HuH-7.5 (cell line): ENCODE measurements at places on chromosomes 7 and 10.

DNA sequence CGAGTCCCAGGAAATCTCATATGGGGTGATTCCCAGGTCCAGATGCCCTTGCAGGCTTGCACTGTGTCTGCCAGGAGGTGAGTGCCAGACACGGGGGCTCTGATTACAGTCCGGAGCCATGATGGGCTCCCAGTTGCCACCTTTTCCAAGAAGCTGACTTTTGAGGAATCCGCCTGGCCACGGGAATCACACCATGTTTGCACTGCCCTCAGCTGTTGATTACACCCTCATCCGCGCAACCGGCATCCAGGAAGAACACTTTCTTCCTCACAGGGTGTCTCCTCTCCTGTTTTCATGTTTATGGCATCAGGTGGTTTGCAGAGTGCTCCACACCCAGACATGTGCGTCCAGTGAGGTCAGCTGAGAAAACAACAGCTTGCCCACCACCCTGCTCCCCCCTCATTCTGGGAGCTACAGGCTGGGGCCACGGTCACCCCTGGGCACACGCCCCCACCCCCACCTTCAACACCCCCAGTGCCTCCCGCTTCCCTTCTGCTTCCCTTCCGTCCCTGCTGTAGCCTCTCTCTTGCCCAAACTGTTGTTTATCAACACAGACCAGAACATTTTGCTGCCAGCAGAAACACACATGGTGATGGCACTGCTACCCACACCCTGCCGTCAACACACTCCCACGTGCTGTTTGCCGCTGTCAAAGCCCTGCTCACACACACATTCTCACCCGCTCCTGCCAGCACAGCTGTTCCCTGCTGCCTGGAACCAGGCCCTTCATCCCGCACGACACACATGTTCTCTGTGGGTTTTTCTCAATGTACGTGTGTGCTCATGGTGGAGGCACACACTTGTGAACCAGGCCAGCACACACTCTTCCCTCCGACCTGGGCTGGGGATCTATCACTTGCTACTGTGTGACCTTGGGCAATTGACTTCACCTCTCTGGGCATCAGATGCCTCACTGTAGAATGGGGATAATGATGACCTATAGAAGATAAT, 35.8 kb downstream of the DDIT4 start:
- no peak for DNase-seq

GRCh38 chr10:125252937-125253336, 92.6 kb upstream of the CTBP2 start:
- DNase-seq, result no peak

DNA sequence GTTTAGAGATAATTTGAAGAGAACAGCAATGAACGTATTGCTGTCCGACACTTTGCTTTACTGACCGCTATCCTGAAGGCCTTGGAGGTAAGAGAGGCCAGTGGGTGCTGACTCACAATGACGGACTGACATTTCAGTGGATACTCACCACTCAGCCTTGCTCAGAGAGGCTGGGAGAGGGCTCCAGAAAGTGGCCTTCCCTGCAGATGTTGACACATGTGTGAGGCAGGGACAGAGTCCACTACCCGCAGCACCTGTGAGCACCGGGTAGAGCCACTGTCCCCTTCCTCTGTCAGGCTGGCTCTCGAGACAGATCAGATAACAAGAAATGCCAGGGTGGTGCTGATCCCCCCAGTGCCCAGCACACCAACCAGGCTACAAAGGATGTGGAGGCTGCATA, 75.0 kb downstream of the GPR26 start:
- DNase-seq, result no peak

DNA sequence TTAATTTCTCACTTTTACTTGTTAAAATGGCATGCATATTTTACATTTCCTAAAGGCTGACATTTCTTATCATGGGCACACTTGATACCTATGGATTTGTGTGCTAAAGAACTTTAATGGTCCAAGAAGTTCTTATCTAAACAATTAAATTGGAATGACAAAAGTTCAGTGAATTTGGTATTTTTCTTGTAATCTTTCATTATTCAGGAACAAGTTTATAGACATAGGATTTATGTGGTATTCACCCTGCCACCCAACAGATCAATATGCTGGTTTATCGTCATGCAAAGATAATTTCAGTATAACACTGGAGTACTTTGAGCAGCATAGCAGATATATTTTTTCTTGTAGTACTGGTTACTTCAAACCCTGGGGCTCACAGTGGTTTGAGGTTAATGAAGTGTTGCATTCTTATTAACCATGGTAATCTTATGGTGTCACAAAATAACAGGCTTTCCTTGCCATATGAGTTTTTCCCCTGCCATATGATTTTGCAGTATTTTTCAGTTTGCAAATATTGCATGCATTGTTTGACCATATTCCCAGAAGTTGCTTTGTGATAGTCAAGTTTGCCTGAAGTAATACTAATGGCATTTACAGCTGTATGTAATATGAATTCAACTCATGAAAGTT, 148.8 kb downstream of the PPP1R9A start:
- no peak for DNase-seq

DNA sequence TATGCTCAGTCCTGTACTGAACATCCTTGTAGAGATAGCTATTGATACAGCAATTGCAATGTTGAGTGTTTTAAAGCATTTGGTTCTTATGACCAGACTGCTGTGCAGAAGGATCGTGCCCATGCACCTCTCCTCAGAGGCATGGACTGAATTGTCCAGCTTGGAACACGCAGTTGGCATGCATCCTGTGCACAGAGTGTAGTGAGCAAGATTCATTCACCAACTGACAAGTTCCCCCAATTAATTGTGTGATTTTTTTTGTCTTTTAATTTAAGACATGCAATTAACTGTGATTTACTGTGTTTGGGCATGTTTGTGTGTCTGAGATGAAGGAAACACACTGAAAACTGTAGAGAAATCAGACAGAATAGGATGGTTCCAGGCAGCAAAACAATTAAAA, 323.7 kb downstream of the CDK14 start:
- DNase-seq, result no peak

DNA sequence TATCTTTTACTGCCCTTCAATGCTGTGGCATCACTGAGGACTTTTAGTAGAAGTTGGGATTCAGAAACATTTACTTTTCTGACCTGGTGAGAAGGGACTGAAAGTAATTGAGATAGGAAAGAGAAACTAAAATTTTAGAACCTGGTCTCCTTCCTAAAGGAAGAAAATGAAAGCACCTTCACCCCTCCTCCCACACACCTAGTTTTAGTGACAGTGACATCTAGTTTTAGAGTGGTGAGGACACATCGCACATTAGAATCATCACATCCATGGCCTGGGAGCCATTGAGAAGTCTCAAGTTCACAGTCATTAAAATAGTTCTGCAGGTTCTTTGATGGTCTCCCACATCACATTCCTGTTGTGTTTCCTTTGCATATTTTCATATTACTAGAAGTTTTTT, 16.1 kb downstream of the TAS2R41 start:
- no peak for DNase-seq

DNA sequence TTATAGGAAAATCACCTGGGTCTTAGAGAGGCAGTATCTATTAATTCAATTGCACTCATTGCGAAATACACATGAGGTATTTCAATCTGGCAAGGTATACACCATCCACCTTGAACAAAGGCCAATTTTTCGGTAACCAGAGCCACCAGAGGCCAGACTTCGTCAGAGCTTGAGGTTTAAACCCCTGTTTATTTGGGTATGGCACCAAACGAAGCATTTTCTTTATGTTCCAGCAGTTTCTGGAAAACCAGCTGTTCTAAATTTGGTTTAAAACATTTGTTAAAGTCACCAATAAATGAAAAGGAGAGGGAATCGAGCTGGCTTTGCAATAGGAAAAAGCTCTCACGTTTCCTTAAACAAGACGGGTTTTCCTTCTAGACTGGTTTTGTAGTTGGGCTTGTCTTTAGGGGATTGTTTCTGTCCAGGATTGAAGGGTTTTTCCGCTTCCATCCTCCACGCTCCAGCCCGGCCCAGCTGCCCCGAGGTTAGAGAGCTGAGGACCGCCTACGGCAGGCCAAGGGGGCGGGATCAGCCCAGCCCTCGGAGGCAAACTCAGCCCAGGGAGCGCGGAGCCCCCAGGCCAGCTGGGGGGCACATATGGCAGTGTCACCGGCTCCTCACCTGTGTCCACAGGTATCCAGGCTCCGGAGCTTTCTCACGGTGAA, 539.4 kb upstream of the MGMT start:
- DNase-seq, result no peak

GRCh38 chr7:40649247-40649646, 514.4 kb downstream of the SUGCT start:
- no peak for DNase-seq

- no peak for DNase-seq
These were observed 93.1 kb downstream of the ADARB2 start for GRCh38 chr10:1644191-1644711.

GRCh38 chr7:111333010-111333409, 229.3 kb downstream of the IMMP2L start:
- DNase-seq, result no peak

DNA sequence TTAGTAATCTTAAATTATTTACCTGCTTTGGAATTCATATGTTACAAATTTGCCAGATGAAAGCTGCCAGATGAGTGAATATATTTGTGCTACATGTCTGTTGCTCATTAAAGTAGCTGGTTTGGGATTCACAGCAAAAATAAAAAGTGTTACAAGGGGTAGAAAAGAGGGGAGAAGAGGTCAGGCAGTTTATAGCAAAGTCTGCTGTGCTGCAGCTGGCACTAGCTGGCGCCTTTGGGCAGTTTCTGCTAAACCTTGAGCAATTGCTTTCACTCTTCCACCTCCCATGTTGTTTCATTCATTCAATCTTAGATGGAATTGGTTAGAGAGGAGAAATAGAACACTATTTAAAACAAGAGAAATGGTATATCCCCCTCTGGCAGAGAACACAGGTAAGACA, 404.1 kb upstream of the LRGUK start:
- no peak for DNase-seq

DNA sequence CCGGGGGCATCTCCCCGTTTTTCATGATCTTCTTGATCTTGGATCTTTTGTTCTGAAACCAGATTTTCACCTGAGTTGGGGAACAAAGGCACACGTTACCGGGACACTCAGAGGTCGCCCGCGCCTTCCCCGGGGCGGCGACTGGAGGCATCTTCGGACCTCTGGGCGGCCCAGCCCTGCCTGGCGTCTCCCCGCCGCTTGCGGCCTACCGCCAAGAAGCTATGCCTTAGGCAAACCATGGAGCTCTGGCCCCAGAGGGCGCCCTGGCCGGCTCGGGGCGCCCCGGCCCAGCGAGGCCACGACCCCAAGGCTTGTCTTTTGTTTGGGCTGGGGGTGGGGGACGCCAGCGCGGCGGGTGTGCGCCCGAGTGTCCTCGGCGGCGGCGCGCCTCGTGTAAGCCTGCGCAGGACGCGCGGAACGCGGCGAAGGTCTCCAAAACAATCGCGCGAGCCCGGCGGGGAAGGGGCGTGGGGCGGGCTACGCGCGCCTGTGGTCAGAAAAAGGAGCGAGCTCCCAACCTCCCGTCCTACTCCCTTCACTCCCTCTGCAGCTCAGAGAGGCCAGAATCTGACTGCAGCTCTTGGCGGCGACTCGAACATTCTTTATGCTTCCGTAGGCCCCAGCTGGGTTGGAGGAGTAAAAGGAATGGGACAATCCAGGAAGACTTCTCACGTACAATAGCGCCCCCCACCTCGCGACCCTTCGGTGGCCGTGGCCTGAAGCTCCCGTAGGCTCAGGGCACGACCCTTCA, 3.5 kb downstream of the DLX5 start:
- DNase-seq, result peak; percentile 74

DNA sequence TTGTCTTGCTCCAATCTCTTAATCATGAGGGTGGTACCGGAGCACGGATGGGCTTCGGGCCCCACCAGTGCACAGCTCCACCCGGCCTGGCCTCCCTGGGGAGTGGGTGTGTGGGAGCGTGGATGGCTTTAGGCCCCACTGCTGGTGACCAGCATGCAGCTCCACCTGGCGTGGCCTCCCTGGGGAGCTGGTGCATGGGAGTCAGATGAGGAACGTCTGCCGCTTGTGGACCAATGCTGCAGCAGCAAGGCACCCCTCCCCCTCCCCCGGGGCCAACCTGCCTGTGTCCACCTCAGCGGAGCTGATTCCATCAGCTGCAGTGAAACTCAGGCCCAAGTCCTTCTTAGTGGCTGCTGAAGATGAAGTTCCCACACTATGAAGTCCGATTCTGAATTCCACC, 511.4 kb downstream of the PTPRN2 start:
- DNase-seq, result no peak

GRCh38 chr10:86315549-86315942, 51.0 kb downstream of the GRID1 start:
- no peak for DNase-seq

DNA sequence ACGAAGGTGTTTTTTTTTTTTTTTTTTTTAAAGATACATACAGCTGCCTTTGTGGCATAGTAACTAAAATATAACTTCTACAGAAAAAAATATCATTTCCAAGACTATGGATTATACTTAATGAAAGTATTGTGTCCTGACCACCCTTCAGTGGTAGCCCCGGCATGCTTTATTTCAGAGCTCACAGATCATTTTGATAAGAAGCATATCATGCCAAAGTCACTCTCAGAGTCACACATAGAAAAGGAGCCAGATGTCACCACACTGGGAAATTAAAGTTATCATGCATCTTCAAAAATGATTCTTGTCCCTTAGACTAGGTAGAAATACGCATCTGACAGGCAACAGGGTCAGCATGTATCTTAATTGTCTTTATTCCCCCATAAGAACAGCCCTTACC, 3.0 kb downstream of the ADARB2 start:
- no peak for DNase-seq

- DNase-seq, result peak; percentile 28
These were observed 67.8 kb upstream of the ATP6V0A4 start for GRCh38 chr7:138865843-138866242.

- DNase-seq, result no peak
These were observed 55.1 kb upstream of the PPP2R2D start for GRCh38 chr10:131845505-131846239.

DNA sequence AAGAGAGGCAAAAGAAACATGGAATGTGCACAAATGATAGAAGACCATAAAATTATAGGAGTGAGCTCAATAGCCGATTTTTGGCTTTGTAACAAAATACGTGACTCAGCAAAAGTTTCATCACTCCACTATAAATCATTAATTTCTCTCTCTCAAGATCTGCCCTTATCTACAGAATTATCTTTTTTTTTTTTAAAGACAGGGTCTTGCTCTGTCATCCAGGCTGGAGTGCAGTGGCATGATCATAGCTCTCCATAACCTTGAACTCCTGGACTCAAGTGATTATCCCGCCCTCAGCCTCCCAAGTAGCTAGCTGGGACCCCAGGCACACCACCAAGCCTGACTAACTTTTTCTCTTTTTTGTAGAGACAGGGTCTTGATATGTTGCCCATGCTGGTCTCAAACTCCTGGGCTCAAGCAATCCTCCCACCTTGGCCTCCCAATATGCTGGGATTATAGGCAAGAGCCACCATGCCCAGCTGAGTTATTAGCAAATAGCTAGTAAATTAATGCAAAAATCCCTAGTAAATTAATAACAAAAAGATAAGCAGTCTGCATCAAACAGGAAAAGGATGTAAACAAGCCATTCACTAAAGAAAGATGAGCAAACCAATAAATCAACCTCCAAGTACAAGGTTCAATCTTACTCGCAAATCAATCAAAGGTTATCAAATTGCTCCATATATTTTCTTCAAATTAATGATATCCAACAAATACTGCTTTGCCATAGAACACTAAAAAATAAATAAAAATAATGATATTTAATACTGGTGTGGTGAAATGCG, 450.7 kb downstream of the PARD3 start:
- DNase-seq, result no peak

- no peak for DNase-seq
These were observed 159.1 kb downstream of the DGKI start for GRCh38 chr7:137687556-137688265.

GRCh38 chr7:128309976-128310375, 33.7 kb downstream of the RBM28 start:
- no peak for DNase-seq
